ENCODE measurements at places on chromosomes 3 and 15.

- no peak for DNase-seq
Observed at GRCh38 chr15:88664151-88664778, 25.4 kb downstream of the ISG20 start.

- DNase-seq, result no peak
Observed at GRCh38 chr3:94985778-94986177, 922.9 kb downstream of the NSUN3 start.

DNA sequence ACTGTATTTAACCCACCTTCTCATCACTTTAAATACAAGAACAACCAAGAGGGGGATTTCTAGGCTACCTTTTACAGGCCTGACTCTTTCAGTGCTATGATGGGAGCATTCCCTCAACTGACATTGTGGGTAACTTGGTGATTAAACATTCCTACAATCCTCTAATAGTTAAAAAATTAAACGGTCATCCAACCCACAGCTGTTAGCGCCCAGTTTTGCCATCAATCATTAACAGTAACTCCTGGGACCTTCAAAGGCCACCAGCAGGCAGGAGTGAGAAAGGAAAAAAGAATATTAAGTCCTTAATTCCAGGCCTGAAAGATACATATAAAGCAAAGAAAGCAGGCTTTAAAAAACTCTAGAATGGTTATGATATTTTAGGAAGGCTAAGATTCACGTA, 512.1 kb downstream of the MAGI1 start:
- no peak for DNase-seq

- DNase-seq, result no peak
Observed at GRCh38 chr15:66290518-66290917, 2.9 kb upstream of the DIS3L start.

DNA sequence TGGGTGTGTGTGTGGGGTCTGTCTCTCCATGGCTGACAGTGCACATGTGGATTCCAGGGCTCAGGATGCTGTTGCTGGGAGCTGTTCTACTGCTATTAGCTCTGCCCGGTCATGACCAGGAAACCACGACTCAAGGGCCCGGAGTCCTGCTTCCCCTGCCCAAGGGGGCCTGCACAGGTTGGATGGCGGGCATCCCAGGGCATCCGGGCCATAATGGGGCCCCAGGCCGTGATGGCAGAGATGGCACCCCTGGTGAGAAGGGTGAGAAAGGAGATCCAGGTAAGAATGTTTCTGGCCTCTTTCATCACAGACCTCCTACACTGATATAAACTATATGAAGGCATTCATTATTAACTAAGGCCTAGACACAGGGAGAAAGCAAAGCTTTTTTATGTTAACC, 10.5 kb downstream of the ADIPOQ start:
- DNase-seq, result no peak

Data from substantia nigra (tissue), 51 donors.